ENCODE measurements at places on chromosomes 3 and 15.

DNA sequence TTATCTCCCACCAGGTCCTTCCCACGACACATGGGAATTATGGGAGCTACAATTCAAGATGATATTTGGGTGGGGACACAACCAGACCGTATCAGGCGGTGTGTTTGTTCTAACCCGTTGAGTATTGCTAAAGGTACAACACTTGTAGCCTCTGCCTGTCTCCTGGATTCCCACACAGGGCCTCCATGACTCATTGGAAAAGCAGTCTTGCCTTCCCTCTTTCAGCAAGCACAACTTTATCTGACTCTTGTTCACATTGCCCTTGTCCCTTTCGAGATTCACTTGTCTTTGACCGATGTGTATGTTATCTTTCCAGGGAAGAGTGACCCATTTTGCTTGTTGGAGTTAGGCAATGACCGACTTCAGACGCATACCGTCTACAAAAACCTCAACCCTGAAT, 152.3 kb downstream of the MCTP2 start:
- no peak for DNase-seq

GRCh38 chr3:130925628-130926027, 31.7 kb downstream of the ATP2C1 start:
- peak; percentile 22 for DNase-seq

GRCh38 chr3:128281056-128281455, 127.8 kb downstream of the EEFSEC start:
- no peak for DNase-seq

- DNase-seq = no peak
Measured at GRCh38 chr3:125073390-125073905, 17.7 kb upstream of the HEG1 start.

DNA sequence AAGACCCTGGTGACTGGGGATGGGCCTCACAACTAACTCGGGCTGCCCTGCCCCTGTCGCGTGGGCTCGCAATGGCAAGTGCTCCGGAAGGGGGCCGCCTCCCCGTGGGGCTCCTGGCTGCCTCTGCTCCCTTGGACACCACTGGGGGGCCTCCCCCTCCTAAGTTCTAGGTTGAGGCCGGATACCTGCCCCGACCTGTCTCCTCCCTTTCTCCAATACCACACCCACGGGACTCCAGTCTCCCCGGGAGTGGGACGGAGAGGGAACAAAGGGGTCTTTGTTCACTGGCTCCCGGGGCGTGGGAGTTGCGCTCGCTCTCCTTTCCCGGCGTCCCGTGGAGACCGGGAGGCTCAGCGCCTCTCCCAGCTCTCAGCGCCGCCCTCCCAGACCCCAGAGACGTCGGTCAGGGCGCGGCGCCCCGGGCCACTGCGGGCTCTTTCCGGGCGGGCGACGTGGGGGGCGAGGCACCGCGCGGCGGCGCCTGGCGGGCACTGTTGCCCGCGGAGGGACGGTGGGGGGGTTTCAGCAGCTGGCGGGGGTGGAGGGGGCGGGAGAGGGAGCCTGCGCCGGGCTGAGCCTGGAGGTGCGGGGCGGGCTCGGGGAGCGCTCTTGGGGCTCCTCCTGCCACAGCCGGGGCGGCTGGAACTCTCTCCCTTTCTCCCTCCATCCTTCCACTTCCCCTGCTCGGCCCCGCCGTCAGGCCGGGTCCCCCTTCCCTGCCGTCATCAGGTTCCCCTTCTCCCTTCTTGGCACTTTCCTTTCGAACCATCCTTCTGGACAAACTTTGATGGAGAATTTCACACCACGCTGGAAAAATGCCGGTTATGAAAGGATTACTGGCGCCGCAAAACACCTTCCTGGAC, at the start of gene KCNH8:
TSS of gene KCNH8 (plus strand) at position 606 of the 863 bp plus-strand sequence. CDS start at position 816, 210 bp downstream.
- peak; percentile 16 for DNase-seq

DNA sequence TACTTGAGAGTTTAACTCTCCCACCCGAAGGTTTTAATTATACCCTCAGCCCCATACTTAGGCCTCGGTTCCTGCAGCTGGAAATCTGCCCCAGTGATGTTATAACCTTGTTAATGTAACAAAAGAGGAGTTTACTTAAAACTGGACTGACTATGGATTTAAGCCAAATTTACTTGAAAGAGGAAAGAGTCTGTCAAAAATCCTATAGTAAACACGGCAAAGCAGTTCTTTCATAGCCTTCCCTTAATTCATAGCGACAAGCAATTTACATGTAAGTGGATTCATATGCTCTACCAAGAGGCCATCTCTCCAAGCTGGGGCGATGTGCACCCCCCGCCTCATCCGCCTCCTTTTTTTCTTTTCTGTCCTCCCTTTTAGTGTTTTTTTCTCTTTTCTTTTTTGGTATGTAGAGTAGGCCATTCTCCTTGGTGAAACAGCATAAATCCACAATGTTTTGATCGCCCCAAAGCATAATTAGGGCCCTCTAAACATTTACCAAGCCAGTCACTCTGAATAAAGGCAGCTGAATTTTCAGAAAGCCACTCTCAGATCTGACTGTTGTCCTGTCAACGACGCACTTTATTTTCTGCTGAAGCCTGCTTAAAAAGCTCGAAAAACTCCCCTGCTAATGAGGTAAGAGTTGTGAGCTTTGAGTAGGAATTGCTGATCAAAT, 373.1 kb upstream of the WNT5A start:
- peak; percentile 20 for DNase-seq

GRCh38 chr3:193903966-193904365, 232.0 kb upstream of the HES1 start:
- DNase-seq = no peak

DNA sequence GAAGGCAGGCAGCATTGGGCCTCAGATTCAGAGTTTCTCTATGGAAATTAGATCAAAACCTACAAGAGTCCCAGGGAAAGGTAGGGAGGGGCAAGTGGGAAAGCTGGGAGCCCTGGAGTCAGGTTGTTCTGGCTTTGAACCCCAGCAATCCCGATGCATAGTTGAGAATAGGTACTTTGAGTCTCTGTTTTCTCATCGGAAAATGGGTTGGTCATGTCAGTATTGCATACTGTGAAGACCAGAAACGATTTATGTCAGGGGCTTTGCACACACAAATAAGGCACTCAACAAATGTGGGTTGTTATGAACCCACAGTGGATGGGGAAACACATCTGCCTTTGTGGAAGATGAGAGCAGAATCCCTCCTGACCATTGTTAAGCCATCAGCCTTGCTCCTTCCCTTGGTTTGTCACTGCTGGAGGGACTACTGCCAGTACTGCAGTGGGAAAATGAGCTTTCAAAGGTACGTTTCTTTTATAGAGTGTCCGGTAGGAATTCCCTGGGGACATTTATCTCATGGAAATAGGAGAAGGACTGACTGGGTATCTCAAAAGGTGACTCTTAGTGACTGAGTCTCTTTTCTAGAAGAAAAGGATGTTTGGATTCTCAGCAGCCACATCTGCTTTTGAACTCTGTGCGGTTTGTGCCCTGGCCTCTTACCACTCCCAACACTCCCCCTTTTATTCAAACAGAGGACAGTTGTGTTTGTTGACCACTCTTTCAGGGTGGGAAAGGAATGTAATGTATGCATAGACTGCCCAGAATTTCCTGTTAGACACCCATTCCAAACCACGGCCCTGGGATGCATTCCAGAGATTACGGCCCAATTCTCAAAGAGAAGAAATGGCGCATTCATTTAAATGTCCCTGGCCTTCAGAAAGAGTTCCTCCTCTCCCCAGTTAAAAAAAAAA, 54.6 kb upstream of the VILL start:
- DNase-seq = peak; percentile 97

DNA sequence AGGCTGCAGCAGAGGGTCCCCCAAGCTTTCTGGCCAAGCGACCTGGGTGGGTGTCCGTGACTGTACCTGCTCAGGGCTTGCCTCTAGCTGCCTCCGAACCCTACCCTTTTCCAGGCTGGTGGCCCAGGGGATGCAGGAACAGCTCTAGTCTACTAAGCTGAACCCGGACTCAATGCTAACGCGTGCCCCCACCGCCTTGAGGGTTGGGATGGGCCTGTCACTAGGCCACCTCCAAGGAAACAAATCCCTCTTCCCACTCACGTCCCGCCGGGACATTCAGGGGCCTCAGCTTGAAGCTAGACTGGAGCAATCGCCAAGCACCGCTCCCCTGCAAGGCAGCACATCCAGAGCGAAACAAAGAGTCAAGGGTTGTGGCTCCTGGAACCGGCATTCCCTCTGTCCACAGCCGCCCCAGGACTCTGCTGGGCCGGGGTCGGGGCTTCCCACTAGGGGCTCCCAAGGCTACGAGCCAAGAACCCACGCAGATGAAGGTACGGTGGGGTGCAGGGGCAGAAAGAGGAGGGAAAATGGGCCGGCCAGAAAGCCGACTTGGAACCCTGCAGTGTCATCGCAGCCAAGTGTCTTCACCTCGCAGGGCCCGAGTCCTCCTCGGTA, 2.9 kb downstream of the FBXL22 start:
- DNase-seq = no peak

- no peak for DNase-seq
Measured at GRCh38 chr3:119870512-119870911, 88.6 kb downstream of the NR1I2 start.

DNA sequence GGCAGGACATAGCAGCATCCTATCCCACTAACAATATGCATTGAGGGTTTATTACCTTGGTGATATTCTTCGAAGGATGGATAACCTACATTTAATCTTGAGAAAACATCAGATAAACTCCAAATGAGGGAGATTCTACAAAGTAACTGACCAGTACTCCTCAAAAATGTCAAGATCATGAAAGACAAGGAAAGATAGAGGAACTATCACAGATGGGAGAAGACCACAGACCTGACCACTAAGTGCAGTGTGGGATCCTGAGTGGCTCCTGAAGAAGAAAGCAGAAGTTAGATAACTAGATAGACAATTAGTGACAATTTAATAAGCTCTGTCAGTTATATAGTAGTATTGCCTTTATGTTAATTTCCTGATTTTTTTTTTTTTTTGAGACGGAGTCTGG, 17.7 kb upstream of the CGNL1 start:
- no peak for DNase-seq

GRCh38 chr3:71035314-71035713, 548.2 kb downstream of the FOXP1 start:
- peak; percentile 24 for DNase-seq

DNA sequence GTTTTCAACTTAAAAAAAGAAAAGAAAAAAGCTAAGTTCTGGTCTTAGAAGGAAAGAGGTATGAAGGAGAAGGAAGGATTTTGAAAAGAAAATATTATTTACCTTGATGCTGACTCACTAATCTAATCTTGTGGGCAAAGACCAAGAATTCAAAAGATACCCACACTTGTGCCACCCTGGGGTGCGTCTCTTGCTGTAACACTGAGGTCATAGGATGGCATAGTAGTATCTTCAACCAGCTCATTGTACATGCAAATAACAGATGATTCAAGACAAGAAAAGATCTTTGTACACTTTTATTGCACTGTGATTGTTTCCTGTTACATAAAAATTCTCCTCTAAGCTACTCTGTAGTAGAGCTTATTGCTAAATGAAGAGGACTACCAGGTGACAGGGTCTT, 17.3 kb downstream of the PLS1 start:
- DNase-seq = no peak

DNA sequence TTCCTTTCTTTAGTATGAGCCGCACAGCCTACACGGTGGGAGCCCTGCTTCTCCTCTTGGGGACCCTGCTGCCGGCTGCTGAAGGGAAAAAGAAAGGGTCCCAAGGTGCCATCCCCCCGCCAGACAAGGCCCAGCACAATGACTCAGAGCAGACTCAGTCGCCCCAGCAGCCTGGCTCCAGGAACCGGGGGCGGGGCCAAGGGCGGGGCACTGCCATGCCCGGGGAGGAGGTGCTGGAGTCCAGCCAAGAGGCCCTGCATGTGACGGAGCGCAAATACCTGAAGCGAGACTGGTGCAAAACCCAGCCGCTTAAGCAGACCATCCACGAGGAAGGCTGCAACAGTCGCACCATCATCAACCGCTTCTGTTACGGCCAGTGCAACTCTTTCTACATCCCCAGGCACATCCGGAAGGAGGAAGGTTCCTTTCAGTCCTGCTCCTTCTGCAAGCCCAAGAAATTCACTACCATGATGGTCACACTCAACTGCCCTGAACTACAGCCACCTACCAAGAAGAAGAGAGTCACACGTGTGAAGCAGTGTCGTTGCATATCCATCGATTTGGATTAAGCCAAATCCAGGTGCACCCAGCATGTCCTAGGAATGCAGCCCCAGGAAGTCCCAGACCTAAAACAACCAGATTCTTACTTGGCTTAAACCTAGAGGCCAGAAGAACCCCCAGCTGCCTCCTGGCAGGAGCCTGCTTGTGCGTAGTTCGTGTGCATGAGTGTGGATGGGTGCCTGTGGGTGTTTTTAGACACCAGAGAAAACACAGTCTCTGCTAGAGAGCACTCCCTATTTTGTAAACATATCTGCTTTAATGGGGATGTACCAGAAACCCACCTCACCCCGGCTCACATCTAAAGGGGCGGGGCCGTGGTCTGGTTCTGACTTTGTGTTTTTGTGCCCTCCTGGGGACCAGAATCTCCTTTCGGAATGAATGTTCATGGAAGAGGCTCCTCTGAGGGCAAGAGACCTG, 13.2 kb downstream of the GREM1 start:
- peak; percentile 71 for DNase-seq

DNA sequence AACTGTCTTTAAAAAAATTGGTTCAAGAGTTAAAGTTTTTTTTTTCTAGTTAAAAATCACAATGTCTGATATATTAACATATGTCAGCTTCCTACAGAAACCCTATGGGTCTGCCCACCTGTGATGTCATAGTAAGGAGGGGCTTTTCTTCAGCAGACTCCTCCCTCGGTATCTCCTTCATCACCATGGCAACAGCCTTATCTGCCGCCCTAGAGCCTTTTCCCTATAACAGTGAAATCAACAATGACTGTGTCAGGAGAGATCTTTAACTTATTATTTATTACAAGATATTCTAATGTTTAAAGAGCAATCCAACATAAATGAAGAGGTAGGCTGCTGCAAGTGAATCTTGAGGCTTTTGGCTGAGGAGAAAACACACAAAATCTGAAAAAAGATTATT, 138.7 kb downstream of the PEX5L start:
- peak; percentile 23 for DNase-seq

- no peak for DNase-seq
Measured at GRCh38 chr15:30670056-30670455, 44.1 kb downstream of the ARHGAP11B start.

GRCh38 chr15:95416576-95416975, 913.9 kb upstream of the NR2F2 start:
- no peak for DNase-seq

DNA sequence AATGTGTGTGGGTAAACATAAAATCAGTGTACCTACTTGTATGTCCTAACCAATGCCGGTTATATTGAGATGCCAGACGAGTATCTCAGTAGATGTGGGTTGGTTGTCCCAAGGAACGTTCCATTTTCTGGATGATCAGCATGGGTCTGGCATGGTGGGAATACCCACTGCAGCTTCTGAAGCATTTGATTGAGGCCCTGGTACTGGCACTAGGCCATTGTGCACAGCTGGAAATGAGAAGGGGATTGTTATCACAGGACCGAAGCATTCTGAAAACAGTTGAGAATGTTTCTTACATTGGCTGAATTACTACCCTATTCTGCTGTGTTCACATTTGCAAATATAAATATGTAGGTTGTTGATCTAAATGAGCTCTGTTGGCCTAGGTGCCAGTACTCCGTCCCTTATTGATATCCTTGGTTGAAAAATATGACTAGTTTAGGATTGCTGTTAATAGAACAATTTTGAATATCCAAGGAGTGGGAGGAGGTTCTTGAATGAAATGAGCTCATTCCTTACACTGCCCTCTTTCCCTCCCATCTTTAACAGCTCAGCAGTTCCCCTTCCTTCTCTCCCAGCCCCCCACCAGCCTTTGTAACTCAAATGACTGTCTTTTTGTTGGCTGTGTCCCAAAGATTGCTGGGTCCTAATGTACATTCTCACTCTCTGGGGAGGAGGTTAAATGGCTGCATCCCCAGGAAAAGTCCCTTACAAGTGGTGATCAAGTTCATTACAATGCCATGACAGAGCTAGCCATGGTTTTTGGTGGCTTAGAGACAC, 293.3 kb upstream of the TPM1 start:
- no peak for DNase-seq

GRCh38 chr15:101169495-101170071, 82.3 kb downstream of the CHSY1 start:
- no peak for DNase-seq

Measured in astrocyte of the hippocampus (primary cell).